Transverse colon (tissue), 4 donors: ENCODE measurements at places on chromosomes 1 and 21.

DNA sequence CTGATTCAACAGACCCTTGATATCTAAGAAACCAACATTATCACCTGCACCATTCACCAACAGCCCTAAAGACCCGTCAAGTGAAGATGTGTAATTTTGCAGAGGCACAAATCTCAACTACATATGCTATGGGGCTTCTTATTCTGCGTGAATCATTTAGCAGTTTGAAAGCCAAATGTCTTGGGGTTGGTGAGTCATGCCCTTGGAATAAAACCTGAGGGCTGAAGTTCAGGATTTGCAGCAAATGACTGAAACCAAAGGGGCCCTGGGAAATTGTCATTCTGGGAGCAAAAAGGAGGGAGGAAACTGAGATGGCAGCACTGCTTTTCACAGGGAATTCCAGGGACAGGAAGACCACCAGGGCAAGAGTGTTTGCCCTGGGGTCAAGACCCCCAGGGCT lies 79.2 kb upstream of the TNR start:
- no peak for DNase-seq

DNA sequence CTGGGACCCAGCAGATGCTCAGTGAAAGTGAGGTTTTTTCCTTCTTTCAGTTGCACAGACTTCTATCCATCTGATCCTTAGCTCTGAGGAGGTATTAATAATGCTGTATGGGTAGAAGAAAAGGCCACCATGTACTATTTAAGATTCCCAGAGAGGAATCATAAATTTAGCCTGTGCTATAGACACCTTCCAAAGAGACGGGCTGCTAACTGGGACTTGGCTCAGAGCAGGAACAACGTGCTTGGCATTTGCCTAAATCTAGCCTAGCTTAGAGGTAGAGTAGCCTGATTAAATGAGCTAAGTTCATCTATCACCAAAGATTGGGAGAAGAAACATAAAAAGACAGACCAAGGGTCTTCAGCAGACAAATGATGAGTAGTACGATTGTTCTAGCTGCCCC lies 176.9 kb upstream of the BEND5 start:
- no peak for DNase-seq

GRCh38 chr1:204041803-204042505 lies 31.0 kb upstream of the SOX13 start:
- DNase-seq = no peak

GRCh38 chr1:42035830-42036604 lies 117.2 kb upstream of the GUCA2B start:
- peak; percentile 98 for DNase-seq

DNA sequence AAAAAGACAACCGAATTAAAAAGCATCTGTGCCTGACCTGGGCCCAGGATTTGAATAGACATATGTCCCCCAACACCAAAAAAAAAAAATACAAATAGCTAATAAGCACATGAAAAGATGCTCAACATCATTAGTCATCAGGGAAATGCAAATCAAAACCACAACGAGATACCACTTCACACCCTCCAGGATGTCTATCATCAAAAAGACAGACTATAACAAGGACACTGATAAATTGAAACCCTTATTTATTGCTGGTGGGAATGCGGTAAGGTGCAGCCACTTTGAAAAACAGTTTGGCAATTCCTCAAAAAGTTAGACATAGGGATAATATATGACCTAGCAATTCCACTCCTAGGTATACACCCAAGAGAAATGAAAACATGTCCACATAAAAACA lies 72.3 kb upstream of the CAMK1G start:
- no peak for DNase-seq

- no peak for DNase-seq
These were observed 281.2 kb upstream of the PLXNA2 start for GRCh38 chr1:208525417-208525816.

- DNase-seq = no peak
These were observed 38.2 kb downstream of the CITED4 start for GRCh38 chr1:40823983-40824382.

GRCh38 chr1:182602935-182603645 lies 1.1 kb downstream of the RGS16 start:
- DNase-seq = no peak

GRCh38 chr1:64223329-64224151 lies 20.1 kb downstream of the UBE2U start:
- no peak for DNase-seq

DNA sequence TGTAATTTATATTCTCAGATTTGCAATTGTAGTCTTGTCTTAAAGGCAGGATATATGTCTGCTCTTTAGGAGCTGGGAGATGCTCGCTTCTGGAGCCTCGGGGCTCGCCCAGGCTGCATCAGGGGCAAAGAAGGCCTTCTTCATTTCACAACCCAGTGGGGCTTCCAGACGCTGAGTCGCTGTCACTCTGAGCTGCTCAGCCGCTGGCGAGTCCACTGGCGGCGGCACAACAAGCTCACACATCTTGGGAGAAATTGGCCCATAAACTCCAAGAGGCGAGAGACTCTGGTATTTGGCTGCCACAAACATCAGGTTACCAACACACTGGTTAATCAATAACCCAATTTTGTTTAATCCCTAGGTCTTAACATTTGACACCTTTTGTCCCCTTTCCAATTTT lies 216.6 kb downstream of the ATG4C start:
- no peak for DNase-seq

DNA sequence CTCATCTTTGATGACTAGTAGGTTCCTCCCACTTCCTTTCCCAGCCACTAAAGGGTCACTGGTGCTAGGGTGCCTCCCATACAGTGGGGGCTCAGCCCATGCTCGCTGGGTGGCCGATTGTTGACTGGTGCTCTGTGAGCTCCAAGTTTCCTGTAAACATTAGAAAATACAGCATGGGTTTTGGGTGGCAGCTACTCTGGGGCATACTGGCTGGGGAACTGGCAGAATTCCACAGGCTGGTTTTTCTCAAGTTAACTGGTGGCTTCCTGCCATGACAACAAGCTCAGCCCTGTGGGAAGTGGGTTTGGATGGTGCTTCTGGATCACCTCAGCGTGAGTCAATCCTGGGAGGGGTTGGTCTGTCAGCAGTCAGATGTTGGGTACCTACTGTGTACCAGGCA lies 28.7 kb upstream of the CRNN start:
- DNase-seq = peak; percentile 25

DNA sequence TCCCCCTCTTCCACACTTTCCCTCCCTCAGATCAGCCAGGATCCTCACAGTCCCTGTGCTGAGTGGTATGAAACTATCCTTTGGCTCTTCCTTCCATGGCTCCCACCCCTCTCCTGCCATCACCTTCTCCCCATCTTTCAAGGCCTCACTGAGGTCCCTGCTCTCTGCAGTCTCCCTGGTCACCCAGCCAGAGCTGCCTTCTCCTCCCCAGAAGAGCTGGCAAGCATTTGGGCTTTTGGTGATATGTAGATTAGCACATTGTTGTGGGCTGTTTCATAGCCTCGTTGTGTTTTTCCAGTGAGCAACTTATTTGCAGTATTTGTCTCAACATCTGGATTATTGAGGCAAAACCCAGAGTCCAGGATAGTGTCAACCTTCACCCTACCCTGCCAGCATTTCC lies 2.2 kb downstream of the CSF1 start:
- DNase-seq = no peak

- DNase-seq = no peak
These were observed 15.2 kb upstream of the KCNQ4 start for GRCh38 chr1:40768146-40768990.

DNA sequence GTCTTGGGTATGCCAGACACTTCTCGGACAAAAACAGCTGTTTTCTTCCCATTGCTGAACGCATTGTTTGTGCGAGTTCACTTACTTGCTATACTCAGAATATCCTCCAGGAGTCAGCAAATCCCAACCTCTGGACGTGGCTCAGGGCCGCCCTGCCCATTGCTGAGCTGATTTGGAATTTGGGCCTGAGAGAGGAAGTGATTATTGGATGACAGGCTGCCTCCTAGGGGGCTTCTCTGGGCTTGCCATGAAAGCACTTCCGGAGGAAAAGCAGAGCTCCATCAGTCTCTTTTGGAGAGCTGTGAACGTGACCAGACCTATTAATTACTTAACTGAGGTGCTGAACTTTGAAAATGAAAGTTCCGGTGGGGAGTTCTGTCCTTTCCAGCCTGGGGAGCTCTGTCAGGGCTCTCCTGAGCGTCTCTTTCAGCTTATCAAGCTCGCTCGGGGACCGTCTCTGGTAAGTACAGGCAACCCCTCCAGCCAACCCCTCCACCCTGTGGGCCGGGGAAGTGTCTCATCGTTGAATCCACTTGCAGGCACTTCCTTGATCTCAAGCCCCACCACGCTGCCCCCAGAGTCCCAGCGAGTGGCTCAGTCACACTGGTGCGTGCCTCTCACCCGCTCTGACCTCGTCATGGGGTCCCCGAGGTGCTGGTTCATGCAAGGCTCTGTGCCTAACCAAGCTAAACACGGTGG lies 76.9 kb downstream of the CLIC6 start:
- DNase-seq = peak; percentile 65

GRCh38 chr21:27306791-27307775 lies 340.2 kb upstream of the ADAMTS5 start:
- DNase-seq = no peak

DNA sequence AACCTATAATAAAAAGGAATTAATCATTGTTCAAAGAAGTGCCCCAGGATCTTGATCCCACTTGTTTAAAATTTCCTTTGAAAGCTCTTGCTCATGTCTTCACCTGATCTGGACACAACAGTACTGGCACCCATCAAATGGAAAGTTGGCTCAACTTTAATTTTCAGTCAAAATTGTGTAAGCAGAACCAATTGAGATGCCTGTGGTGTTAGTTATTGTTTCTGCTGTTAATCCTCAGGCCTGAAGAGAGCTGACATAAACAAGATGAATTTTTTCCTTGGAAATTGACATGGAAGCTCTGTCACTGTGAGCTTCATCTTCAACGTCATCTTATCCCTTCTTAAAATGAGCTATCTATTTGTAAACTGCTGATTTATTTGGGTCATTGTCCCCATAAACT lies 88.3 kb upstream of the TNFSF4 start:
- no peak for DNase-seq

DNA sequence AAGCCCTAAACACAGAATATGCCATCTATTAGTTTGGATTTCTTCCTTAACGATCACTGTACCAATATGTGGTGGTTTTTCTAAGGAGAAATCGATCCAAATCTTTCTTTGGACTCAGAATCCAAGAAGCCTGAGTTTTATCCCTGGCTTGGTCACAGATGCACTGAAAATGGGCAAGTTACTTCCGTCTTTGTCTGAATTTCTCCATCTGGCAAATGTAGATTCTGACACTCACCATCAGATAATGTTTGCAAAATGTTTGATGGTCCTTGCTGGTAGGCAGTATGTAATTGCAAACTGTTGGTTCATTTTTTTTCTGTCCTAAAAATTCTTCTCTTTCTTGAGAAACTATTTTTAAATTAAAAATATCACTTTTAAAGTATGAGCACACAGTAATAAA lies 115.0 kb downstream of the TSEN15 start:
- DNase-seq = no peak

- DNase-seq = no peak
These were observed 87.1 kb upstream of the PAXBP1 start for GRCh38 chr21:32858628-32859027.

DNA sequence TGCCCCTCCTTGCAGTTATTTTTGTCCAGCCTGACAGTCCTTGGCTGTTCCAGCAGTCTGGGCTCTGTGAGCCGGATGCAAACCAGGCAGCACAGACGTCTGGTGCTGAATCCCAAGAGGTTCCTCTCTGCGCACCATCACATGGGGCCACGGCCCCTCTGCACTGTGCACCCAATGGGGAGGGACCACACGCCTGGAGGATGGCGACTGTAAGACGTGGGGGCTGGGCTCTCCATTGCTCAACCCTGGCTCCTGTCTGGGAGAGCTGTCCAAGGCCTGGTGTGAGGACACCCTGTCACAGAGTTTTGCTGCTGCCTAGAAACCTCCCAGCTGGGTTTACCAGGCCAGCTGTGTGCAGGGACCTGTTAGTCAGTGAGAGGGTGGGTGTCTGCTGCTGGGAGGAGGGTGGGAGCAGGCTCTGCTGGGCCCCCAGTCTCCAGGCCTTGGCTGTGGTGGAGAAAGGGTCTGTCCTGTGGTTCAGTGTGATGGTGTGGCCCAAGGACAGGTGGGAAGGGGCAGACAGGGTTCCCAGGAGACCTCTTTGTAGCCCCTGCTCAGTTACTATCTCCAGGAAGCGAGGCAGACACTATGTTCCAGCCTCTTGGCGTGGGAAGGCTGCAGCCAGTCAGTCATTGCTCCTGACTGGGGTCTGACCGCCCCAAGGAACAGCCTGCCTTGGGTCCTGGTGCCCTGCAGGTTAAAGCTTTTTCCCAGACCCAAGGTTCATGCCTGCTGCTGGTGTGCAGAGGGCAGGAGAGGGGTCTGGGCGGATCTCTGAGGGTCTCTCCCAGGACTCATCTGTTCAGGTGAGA lies 13.8 kb downstream of the HEYL start:
- DNase-seq = peak; percentile 43

- DNase-seq = no peak
These were observed 2.1 kb downstream of the MYBPH start for GRCh38 chr1:203173566-203173965.

- peak; percentile 1 for DNase-seq
These were observed 87.4 kb downstream of the DMRTB1 start for GRCh38 chr1:53546409-53547155.

GRCh38 chr1:71232166-71232763 lies 151.4 kb upstream of the ZRANB2 start:
- DNase-seq = no peak

DNA sequence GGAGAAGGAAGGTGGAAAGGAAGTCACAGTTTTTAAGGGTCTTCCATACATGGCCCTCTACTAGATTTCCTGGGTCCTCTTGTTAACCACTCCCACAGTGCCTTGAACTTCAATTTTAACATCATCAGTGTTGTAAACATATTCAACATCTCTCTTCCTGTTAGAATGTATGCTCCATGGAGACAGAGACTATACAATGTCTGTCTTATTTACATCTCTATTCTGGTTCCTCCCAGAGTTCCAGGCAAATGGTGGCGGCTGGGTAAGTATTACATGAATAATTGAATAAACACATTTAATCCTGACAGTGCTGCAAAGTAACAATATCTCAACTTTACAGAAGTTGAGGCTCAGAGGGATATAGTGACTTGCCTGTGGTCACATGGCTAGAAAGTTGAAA lies 40.3 kb downstream of the CDC7 start:
- no peak for DNase-seq

DNA sequence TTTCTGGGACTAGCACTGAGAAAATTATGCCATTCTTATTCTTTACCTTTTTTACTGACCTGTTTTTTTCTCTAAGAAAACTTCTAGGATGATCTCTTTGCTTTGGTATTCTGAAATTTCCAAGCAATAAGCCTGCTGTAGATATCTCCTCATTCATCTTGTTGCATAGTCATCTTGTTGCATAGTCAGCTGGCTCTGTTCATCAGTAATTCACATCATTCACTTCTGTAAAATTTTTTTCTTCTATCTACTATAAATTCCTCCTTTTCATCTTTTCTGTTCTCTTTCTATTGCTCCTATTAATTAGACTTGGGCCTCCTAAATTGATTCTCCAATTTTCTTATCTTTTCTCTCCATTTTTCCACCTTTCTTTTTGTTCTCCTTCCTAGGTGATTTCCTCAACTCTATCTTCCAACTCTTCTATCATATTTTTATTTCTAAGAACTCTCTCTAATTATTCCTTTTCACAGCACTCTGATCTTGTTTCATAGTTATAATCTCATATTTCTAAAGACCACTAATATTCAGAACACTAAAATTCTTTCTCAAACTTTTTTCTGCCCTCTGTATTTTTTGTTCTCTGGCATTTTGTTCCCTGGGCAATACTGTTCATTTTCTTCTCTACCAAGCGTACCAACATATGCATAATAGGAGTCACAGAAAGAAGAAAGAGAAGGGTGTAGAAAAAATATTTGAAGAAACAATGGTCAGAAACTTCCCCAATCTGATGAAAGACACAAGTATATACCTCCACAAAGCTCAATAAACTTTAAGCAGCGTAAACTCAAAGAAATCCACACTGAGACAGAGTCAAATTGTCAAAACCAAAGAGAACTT lies 17.7 kb downstream of the TUT4 start:
- no peak for DNase-seq
